Endothelial cell of umbilical vein (primary cell): ENCODE measurements at places on chromosomes 11 and 22.

DNA sequence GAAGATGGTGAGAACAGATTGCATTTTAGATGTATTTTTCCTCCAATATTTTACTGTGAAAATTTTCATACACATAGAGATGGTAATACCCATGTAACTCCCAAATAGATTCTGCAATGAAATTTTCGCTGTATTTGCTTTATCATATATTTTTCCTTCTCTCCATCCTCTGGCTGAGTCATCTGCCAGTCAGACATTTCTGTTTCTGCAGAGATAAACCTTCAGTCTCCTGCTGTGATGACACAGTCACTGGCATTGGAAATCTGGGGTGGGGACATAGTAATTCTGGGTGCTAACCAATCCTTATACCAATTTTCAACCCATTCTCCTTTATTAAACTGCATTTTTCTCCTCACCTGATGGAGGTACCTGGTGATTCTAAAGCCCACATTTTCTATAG lies 33.7 kb downstream of the SVIP start:
- DNase-seq: peak; percentile 17

DNA sequence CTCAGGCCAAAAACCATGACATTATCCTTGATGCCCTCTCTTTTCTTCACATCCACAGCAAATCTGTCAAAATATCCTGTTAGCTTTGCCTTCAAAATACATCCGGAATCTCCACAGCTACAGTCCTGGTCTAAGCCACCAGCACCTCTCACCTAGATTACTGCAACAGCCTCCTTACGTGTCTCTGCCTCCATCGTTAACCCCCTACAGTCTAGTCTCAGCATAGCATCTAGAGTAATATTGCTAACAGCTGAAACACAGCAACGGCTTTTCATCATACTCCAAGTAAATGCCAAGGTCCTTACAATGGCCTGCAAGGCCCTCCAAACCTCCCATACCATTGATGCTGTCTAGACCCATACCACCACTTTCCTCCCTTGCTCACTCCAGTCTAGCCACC lies 4.4 kb downstream of the TSG101 start:
- no peak for DNase-seq

DNA sequence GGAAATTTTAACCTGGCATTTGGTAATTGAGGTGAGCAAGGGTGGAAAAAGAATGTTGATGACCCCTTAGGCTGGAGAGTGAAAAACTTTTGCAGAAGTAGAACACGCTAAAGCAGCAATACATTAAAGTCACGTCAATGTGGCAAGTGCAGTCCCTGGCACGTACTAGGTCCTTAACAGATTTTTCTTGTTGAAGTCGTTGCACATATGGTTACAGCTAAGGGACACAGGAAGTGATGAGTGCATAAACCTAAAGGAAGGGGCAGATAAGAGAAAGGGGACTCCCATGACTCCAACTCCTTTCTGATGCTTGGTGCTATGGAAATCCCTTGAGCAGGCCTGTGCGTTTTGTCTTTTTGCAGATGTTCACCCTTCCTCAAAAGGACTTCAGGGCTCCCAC lies 1.2 kb downstream of the ACCS start:
- DNase-seq: no peak

DNA sequence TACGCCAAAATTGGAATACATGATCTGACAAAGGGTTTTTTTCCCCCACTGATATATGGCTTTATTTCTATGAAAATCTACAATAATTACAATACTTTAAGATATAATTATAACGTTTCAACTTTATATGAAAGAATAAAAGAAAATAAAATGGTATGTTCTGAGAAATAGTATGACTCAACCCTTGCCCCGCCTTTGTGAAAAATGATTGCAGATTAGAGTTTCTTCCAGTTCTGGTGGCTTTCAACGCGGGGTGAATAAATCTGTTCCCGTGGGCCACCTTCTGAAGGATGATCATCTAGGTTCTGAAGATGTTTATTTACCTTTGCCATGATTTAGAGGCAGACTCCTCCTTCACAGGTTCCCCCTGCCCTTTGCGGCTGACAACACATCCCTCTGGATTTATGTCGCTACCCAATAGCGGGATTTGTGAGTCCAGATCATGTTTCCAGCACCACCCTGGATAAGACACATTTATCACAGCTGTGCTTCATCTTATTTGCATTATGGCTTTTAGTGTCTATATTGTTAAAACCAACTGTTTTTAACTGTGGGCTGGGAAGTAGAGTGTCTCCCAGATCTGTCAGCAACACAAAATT lies 607.0 kb upstream of the KIRREL3 start:
- no peak for DNase-seq

DNA sequence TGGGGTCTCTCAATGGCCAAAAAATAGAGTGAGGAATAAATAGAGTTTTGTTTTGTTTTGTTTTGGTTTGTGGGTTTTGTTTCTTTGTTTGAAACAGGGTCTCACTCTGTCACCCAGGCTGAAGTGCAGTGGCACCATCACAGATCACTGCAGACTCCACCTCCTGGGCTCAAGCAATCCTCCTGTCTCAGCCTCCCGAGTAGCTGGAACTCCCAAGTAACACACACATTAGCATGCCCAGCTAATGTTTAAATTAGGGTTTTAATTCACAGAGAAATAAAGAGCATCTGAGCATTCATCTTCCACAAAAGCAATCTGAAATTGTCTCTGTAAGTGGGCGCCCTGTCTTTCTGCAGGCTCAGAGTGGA lies 9.2 kb upstream of the IFITM3 start:
- DNase-seq: no peak

DNA sequence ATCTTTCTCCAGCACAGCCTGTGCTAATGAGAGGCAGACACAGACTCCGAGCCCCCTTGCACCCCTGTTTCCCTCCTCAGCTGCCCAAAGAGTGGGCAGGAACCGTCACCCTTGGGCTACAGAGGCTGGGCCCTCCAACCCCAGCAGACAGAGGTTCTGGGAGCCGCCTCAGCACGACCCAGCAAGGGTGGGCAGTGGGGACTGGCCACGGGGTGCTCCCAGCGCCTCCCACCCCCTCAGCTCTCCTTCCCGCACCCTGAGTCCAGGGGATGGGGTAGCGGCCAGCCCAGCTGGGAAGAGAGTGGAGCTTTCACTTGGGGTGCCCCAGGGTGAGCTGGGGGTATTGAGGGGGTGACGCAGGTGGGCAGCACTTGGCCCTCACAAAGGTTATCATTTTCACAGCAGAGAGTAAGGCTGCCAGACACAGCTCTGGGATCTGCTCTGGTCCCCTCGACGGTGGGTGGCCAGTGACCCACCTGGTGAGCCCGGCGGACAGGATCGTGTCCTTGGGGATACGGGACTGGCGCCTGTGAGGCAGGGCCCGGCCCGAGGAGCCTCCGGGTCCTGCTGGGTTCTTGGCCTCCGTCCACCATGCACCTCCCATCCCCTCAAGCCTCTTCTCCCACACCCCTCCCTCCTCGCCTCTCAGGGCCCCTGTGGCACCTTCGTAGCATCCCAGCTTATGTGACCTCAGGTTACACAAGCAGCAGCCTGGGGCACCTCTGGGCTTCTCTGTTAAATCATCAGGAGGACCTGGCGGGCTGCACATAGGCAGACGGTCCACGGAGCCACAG lies 14.4 kb upstream of the BRSK2 start:
- no peak for DNase-seq

GRCh38 chr22:33569018-33569417 lies 351.3 kb downstream of the LARGE1 start:
- DNase-seq: no peak

GRCh38 chr22:36123673-36124630 lies 36.6 kb downstream of the APOL3 start:
- peak; percentile 96 for DNase-seq

DNA sequence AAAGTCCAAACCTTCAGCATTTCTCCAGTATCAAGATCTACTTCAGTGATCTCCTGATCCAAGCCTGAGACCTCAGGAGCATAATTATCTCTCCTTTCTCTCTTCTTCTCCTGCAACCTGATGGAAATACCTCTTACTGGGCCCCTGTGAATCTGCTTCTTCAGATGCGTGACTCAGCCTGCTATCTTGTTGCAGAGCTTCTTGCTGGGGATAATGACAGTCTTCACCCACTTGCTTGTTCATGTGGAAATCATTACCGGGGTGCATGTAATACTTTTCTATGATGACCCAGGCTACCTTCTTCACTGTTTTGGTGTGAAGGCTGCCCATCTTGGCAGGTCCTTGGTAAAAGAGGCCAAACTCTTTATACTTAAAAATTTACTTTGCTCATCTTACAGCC lies 140.0 kb upstream of the POU2AF2 start:
- DNase-seq: no peak

DNA sequence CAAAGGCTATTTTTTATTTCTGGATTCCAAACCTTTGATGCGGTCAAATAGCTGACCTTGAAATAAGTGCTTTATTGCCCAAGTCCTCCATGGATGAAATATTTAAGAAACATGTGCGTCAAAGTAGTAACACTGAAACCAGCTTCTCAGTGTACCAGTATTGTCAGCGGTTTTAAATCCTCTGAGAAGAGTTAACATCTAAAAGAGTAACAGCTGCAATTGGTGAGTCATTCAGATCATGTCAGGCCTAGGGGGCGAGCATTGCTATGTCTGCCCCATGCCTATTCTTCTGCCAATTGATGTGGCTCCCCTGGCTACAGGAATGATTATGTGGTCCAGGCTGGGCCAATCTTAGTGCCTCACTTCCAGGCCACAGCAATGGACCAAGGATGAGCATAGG lies 263.3 kb upstream of the SORL1-AS1 start:
- no peak for DNase-seq

DNA sequence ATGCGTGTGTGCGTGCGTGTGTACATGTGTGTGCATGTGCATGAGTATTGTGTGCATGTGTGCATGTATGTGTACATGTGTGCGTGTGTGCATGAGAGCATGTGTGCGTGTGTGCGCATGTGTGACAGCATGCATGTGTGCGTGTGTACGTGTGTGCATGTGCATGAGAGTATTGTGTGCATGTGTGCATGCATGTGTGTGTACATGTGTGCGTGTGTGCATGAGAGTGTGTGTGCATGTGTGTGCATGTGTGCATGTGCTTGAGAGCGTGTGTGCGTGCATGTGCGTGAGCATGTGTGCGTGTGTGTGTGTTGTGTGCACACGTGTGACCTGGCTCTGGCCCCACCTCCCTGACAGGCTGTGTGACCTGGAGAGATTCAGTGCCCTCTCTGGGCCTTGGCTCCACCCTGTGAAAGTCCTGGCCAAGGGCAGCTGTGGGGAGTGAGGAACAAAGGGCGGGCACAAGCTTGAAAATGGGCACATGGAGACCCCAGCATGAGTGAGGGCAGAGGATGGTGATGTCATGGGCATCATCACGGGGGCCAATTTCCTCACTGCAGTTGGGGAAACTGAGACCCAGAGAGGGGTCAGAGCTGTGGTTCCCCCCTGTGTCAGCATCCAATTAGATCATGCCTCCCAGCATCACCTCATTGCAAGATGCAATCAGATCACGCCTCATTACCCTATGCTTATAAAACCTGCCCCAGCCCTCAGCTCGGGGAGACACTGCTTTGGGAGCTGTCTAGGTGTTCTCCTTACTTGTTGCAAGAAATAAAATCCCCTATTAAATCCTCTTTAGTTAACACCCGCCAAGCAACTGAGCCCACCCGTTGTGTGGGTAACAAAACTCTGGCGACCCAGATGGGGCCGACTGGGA lies 658 bp downstream of the ACY3 start:
- DNase-seq: no peak

- DNase-seq: no peak
Observed at GRCh38 chr22:27487600-27488452, 313.7 kb downstream of the MN1 start.

- DNase-seq: peak; percentile 17
Observed at GRCh38 chr11:119479685-119480275, 56.8 kb upstream of the THY1 start.

GRCh38 chr11:6385046-6385777 lies 5.1 kb upstream of the SMPD1 start:
- no peak for DNase-seq

DNA sequence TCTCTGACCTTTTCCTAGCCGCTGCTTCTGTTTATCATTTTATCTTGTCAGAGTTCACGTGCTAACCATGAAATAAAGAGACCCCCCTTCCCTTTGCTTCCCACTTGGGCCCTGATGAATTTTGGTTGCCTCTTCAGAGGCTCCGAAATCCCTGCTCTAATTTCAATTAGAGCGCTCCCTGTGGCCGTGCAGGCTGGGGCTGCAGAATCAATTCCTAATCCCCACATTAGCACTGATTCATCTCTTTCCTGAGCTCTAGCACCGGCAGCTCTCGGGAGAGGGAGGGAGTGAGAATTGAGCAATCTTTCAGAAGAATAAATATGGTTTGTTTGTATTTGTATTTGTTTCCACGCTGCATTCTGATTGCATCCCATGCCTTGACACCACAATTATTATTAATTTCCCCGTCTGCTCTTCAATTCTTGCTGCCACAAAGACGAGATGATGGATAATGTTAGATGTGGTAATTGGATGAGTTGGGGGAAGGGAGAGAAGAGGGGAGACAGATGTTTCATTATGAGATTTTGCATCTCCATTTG lies 76.9 kb downstream of the NTM start:
- no peak for DNase-seq

GRCh38 chr22:39940757-39941305 lies 19.4 kb upstream of the TMA7B start:
- DNase-seq: no peak

DNA sequence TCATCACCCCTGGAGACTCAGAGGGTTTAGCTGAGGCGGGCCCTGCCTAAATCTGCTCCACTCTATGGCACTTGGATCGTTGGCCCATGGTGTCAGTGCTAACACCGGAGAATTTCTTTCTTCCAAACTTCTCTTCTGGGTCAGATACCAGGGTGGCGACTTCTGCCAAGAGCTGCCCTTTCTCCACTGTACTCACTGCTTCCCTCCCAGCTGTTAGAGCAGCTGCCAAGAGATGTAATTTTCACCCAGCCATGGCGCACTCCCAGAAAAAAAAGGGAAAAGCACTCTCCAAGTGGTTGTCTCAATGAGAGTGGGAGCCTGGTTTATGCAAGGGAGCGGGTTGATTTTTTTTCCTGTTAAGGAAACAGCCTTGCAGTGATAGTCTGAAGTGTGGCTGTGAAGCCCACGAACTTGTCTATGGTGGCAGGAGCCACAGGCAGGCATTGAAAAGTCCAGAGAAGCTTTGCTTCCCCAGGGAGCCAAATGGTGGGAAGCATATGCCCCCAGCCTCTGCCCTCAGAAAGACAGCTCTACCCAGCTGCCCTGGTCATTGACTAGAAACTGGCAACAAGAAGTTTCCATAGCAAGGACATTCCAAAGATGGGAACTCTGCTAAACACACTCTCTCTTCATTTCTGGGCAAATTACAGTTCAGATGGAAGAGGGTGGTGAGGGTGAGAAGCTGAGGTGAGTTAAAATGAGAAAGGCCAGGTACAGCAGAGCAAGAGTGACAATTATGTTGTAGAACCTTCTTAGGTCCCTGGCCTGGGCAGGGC lies 10.7 kb downstream of the PCSK7 start:
- no peak for DNase-seq

DNA sequence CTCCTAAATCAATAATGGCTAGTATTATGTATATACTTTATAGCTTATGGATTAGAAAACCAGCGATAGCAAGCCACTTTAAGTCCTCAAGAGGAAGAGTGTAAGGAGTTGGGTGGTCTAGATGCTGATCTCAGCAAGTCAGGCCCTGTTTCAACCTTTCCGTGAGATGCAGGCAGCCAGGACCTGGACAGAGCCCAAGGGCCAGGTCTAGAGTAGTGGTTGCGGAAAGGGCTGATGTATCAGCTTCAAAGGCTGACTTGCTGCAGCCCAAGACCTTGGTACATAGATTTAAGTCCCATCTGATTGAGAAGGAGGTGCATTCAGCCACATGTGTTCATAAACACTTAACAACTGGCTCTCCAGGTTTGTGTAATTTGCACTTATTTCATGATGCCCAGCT lies 33.4 kb downstream of the FLI1 start:
- DNase-seq: peak; percentile 51
